NCI-H82 (cell line): ENCODE measurements at places on chromosomes 16 and 17.
A peak's percentile ranks its signal among the peaks of the same experiment; 100 is the strongest.

DNA sequence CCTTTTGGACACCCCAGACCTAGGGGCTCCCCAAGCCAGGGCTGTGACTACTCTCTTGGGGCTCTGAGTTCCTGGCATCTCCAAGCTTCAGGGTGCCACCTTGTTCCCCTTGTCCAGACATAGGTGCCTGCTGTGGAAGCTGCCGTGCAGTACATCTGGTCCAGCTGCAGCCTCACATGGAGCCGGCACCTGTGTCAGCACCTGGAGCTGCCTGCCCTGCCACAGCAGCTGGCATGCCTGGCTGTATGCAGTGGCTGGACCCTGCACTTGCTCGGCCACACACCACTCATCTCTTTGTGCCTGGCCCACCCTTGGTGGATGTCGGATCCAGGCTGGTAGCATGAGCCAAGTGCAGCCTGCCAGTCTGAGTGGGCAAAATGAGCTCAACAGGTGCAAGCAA, 775.8 kb downstream of the CDH11 start:
- no peak for DNase-seq

GRCh38 chr17:72370819-72371218, 250.0 kb downstream of the SOX9 start:
- no peak for DNase-seq

DNA sequence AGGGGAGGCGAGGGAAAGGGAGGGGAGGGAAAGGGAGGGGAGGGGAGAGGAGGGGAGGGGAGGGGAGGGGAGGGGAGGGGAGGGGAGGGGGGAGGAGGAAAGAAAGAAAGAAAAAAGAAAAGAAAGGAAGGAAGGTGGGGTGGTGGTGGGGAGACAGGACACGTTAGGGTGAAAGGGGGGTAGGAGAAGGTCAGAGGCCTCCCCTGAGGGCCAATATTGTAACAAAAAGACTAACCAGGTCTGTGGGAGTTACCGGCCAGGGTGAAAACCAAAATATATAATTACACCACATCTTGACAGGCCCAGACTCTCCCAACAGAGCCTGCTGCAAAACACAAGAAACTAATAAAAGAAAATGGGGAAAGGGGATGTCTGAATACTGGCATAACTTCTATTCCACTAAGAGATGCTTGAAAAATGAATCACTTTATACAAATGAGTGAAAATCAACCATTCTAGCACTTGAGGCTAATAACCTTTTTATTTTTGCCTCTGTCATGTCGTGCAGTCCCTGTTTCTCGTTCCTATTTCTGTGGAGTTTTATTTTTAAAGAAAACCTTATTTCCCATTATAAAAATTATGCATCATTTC, 10.0 kb downstream of the WDR45B start:
- no peak for DNase-seq

DNA sequence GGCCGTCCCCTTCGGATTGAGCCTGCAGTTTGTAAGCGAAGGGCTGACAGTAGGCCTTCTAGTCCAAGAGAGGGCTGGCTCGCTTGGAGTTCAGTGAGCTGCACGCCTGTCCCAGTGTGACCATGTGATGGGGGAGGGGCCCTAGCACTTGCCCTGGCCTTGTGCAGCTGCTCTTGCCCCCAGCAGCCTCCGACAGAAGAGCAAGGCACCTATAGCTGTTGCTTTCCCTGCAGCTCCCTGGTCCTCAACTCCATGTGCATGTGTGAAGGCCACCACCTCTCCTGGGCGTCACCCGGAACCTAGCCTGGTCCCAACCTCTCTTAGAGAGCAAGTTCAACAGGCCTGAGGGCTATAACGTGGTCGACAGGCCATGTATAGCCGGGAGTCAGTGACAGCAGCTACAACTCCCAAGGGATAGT, 5.6 kb downstream of the SPHK1 start:
- peak; percentile 45 for DNase-seq

DNA sequence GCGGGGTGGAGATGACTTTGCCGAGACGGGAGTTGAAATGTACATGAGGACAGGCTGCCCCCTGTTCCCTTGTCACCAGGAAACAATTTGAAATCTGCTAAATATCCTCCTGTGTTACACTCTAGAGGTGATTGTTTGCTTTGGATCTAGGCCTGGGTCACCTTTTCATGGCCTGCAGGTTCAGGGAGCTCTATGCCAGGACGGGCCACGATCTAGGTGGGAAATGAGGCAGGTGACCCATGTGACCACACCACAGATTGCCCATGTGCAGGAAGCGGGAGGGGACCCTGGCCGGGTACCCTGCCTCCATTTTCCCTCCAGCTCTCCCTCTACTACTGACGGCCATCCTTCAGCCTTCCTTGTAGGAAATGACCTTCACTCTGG, 43.4 kb downstream of the MEAK7 start:
- DNase-seq = no peak

DNA sequence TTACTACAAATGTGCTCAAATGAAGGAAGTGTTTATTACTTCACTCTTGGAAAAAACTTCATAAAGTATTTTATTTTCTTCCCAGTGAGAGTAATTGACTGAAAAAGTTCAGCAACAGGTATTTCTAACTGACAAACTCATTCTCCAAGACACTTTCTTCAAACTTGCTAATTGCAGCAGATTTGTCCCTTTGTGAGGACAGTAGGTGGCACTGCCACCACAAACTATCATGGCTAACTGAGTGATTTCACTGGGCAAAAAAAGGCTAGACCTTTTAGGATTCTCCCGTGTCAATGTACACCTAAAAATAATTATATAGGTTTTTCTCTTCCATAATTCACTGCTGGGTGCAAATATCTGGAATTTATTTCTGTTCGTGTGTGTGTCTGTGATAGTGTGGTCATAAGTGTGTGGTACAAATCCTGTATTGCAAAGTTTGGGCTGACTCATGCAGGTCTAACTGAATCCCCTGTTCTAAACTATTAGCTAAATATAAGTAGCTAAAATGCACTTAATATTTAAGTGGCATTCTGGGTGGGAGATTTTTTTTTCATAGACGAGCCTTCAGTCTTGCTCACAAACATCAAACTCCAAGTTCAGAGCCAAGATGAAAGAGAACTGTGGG, 3.9 kb downstream of the HS3ST3A1 start:
- peak; percentile 60 for DNase-seq

- peak; percentile 89 for DNase-seq
Measured at GRCh38 chr17:77372444-77373298, 231.9 kb downstream of the SEC14L1 start.

GRCh38 chr16:27020031-27020430, 46.7 kb upstream of the C16orf82 start:
- DNase-seq = no peak

DNA sequence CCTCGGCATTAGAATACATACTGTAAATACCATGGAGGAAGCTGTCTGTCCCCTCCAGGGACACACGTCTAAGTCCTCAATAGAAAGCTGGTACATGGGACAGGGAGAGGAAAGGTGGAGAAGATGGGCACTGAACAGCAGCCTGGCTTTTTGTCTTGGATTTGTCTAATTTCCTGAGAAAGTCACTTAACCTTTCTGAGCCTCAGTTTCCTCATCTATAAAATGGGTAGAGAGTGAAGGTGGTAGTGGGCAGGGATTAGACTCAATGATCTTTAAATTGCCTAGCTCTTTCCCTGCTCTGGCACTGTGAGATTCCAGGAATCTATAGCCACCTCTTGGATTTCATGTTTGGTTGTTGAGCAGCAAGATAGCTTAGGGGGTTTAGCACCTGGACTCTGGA, 96.2 kb downstream of the ASIC2 start:
- DNase-seq = no peak

DNA sequence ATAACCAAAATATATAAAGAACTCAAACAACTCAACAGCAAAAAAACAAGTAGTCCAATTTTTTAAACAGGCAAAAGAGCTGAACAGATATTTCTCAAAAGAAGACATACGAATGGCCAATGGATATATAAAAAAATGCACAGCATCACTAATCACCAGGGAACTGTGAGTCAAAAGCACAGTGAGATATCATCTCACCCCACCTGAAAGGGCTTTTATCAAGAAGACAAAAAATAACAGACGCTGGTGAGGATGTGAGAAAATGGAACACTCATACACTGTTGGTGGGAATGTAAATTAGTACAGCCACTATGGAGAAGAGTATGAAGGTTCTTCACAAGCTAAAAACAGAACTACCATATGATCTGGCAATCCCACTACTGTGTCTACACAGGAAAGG, 7.4 kb downstream of the XYLT1 start:
- no peak for DNase-seq

GRCh38 chr17:71553381-71553780, 567.4 kb upstream of the SOX9 start:
- no peak for DNase-seq

- DNase-seq = no peak
Measured at GRCh38 chr16:85525420-85526184, 87.5 kb upstream of the GSE1 start.

DNA sequence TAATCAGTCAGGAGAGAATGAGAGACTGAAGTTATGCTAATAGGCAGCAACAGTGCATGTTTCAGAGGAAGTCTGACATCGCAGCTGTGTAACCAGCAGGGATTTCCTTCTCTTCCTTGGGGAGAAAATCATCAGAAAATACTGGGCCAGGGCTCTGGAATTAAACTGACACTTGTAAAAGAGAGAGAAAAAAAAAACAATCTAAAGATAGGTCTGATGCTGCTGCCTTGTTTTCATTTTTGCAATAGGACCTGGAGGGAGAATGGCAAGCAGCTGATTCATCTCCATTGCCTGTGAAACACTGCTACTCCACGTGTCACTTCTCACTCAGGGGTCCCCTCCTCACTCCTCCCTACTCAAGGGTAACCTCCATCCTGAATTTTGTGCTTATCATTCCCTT, 17.7 kb upstream of the CORO6 start:
- no peak for DNase-seq

- DNase-seq = peak; percentile 73
Measured at GRCh38 chr16:81885976-81886586, 107.0 kb downstream of the PLCG2 start.

- DNase-seq = peak; percentile 99
Measured at GRCh38 chr17:57577751-57578607, 167.1 kb downstream of the CCDC182 start.

- no peak for DNase-seq
Measured at GRCh38 chr17:1559047-1560043, 3.2 kb downstream of the PITPNA start.

- peak; percentile 61 for DNase-seq
Measured at GRCh38 chr16:56600398-56600999, 7.9 kb upstream of the MT2A start.

DNA sequence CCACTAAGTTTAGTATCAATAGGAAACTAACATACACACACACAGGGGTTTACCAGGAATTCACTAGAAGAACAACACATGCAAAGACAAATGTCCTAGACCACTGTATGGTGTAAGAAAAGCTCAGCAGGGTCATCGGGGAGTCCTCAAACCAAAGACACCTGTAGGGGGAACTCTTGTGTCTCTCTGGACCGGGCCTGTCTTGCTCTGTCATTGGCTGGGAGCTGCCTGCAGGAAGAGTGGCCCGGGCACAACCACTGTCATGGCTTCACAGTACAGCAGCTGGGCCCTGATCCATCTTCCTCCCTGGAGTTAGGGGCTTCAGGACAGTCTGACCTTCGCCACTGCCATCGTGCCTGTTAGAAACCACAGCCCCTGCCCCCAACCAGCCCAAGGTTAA, 263.6 kb upstream of the DYNLRB2 start:
- DNase-seq = no peak
